Small intestine (tissue), 16 donors: ENCODE measurements at places on chromosomes 3 and 15. TPM values are rescaled to one million over a fixed set of nuclear protein-coding genes. Genes with fewer than 3 reads are reported as not detected.

The MPI gene
- polyA plus RNA-seq: 41.1 TPM

The MBNL1 gene
- 40.0 TPM for polyA plus RNA-seq

The PRR20G gene
- not detected for polyA plus RNA-seq

The CPEB1 gene
- polyA plus RNA-seq: 0.50 TPM

The ALG3 gene
- 16.2 TPM for polyA plus RNA-seq

The TRIM69 gene
- polyA plus RNA-seq: 18.5 TPM

The IGSF11 gene
- 0.43 TPM for polyA plus RNA-seq

- H3K36me3 ChIP-seq: peaks cover 3% of the 10 kb centered on the region
- DNase-seq: peak; percentile 41
- no peak overlapping the region for H3K4me3 ChIP-seq
- no peak overlapping the region for H3K27ac ChIP-seq
- H3K4me1 ChIP-seq: peaks cover 2% of the 10 kb centered on the region
Observed at GRCh38 chr15:88476635-88477060, 9.1 kb downstream of the MRPS11 start.

GRCh38 chr3:118986734-118987133 is 47.9 kb downstream of the IGSF11 start:
- no peak overlapping the region for H3K4me3 ChIP-seq
- no peak overlapping the region for H3K27ac ChIP-seq
- DNase-seq: no peak
- H3K27me3 ChIP-seq: no peaks in the 10 kb centered on the region

DNA sequence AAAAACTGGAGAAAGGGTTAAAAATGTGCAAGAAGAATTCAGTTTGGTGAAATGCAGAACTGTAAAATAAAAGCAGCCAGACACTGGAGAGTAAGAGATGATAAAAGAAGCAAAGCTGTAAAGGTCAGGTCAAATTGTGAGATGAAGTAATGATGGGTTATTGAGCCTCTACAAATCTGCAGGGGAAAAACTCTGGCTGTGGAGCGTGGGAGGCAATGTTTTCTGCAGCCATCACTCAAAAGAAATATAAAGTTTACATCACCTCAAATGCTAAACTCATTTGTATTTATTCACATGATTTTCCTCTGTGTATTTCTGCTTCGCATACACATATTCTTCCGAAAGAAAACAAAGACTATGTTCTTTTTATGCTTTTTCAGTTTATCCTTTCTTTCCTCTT is 158.8 kb upstream of the GPR149 start:
- no peaks in the 10 kb centered on the region for H3K27me3 ChIP-seq
- no peak overlapping the region for H3K27ac ChIP-seq
- H3K36me3 ChIP-seq: no peaks in the 10 kb centered on the region
- no peak overlapping the region for H3K4me3 ChIP-seq
- DNase-seq: no peak
- no peaks in the 10 kb centered on the region for H3K4me1 ChIP-seq

GRCh38 chr15:57752436-57752835 is 45.9 kb downstream of the POLR2M start:
- DNase-seq: no peak
- no peak overlapping the region for H3K4me3 ChIP-seq
- no peaks in the 10 kb centered on the region for H3K4me1 ChIP-seq
- no peaks in the 10 kb centered on the region for H3K36me3 ChIP-seq
- H3K27me3 ChIP-seq: no peaks in the 10 kb centered on the region
- H3K27ac ChIP-seq: no peak overlapping the region

DNA sequence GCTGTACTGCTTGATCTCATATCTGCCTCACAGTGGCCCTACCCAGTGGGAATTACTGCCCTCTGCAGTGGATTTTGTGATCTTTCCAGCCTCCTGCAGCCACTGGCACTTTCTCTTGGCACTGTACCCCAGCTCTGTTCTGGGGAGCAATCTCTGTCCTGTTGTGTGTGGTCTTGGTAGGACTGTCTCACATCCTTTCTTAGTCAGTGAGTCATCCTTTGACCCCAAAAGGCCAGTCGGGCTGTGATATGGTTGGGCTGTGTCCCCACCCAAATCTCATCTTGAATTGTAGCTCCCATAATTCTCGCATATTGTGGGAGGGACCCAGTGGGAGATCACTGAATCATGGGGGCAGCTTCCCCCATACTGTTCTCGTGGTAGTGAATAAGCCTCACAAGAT is 133.3 kb upstream of the TPM1 start:
- H3K4me3 ChIP-seq: no peak overlapping the region
- H3K27ac ChIP-seq: no peak overlapping the region
- H3K36me3 ChIP-seq: no peaks in the 10 kb centered on the region
- no peaks in the 10 kb centered on the region for H3K4me1 ChIP-seq
- DNase-seq: no peak
- H3K27me3 ChIP-seq: no peaks in the 10 kb centered on the region

DNA sequence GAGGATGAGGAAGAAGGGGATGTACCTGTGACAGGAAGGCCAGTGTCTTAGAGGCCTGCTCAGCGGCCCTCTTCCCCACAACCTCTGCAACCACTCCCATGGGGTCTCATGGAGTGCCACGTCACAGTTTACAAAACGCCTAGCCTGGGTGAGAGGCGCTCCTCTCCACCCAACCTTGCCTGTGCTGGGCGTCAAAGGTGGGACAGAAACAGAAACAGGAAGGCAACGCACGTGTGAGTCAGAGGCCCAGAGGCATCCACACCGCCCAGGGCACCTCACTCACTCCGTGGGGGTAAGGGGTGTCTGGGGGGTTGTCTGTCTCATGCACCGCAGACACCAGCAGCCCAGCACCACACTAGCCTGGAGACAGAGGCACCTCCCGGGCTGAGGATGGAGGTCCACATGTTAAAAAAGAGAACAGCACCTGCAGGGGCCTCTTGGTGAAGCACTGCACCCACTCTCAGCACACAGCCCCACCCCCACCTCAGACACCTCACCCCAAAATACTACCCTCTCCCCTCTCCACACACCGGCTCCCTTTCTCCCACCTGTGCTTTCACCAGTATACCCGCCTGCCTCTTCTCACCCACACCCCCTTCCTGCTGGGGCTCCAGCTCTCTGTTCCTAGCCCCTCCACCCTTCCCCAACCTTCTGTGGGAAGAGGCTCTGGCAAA is 4.7 kb upstream of the CALML4 start:
- H3K36me3 ChIP-seq: peaks cover 75% of the 10 kb centered on the region
- H3K4me3 ChIP-seq: no peak overlapping the region
- H3K4me1 ChIP-seq: peaks cover 18% of the 10 kb centered on the region
